ENCODE measurements at places on chromosomes 1 and 21.

DNA sequence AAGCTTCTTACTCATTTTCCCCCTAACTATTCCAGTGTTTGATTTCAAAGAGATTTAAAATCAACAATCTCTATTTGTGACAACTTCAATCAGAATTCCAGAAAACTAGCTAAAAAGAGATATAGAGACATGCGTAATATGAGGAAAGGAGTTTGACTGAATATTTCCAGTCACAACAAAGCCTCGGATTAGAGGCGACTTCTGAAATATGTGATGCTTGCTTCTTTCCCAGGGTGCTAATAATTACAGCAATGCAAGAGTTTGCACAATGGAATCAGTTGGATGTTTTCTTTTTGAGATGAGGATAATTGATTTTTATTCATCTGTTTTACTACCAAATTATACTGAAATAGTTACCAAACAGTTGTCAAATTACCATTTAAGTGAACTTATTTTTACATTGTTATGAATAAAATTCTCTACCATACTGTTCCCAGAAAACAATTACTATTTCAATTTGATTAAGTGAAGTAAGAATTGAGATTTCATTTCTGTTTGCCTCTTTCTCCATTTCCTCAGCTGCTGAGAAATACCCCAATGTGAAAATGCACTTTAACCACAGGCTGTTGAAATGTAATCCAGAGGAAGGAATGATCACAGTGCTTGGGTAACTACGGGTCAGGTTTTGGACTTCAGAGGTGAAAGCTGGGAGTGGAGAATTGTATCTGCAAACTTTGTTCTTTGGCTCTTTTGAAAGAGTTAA is 28.1 kb downstream of the KMO start:
- no peak for DNase-seq

GRCh38 chr1:168119750-168120149 is 17.0 kb downstream of the GPR161 start:
- DNase-seq: no peak

DNA sequence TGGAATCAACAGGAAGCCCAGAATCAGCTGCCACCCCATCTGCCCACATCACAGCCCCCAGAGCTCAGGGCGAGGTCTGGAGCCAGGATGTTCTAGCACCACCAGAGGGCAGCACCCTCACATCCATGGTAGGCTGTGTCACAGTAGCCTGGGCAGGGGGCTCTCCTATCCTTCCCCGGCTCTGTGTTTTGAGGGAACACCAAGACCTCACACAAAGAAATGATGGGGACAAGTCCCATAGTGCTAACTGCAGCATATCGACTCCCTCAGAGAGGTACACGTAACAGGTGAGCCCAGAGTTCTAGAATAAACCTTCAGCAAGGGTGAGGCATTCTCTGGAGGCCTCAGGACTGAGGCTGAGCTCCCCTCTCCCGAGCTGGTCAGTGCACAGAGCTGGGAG is 2.3 kb upstream of the KCNC4 start:
- DNase-seq: peak; percentile 46

DNA sequence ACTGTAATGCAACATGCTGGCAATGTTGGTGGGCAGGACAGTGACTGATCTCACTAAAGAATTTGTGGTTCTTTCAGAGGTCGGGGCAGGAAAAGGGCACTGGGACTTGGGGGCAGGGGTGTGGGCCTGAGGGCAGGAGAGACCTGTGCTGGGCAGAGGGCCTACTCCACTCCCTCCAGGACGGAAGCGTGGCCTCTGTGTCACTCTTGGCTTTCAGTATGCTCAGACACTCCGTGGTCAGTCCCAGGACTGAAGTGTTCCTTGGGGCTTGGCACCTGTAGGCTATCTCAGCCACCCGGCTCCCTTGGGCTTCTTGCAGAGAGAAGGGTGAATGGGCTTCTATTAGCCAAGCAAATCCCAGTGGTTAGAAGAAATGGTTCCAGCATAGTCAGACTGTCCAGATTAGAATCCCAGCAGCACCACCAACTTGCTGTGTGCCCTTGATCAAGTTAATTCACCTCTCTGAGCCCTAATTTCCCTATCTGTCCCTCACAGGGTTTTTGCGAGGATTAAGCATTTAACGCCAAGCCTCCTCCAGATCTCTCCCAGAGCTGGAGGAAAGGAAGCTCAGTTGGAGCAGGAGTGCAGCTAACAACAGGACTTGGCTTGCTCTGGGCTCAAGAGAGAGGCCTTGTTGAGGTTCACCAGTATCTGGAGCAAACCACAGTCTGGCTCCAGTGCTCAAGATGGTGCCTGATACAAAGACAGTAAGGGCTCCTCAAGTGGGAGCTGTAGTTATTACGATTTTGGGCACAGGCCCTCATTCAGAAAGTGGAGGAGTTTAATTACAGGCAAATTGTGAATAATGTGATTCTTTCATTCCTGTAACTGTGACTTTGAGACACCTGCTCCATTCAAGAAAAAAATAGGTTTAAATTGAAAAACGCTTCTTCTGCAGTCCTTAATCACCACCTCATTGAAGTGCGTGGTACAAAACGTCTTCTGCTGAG is 57.7 kb upstream of the LRP8 start:
- DNase-seq: no peak

DNA sequence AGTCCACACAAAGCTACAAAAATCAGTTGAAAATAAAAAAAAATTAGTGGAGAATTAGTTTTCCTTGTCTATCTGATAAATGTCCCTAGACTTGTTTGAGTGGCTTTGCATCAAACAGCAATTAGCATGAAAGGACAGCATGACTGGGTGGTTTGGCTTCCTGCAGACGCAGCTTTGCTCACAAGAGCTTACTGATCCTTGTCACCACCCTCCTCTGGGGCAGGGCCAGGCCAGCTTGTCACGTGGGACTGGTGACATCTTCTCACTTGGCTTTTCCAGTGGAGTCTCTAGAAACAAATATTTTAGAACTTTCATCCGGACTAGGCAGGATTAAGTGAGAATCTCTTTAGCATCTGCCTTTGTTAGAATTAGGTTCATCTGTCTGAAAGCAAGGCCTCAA is 76.0 kb upstream of the OLIG2 start:
- no peak for DNase-seq

- DNase-seq: peak; percentile 92
These were observed 700 bp upstream of the KMO start for GRCh38 chr1:241531195-241532161.

GRCh38 chr1:111649648-111650047 is 30.1 kb downstream of the RAP1A start:
- DNase-seq: no peak
